ENCODE measurements at places on chromosomes 5 and 9. TPM values are rescaled to one million over a fixed set of nuclear protein-coding genes. Genes with fewer than 3 reads are reported as not detected.

Gene ZNF484
- 36.9 TPM for total RNA-seq

- peak; percentile 32 for DNase-seq
These were observed 759 bp upstream of the SUSD1 start for GRCh38 chr9:112175796-112176315.

GRCh38 chr5:126925482-126925881 is 104.9 kb downstream of the MARCHF3 start:
- DNase-seq: no peak

Gene FAM163B
- total RNA-seq: 0.31 TPM

Gene FOXD4L4
- total RNA-seq: 0.15 TPM

GRCh38 chr9:100473276-100474081 is 530 bp downstream of the TMEFF1 start:
- peak; percentile 80 for DNase-seq

Gene GPR21
- total RNA-seq: 0.59 TPM

Gene LECT2
- total RNA-seq: not detected

- DNase-seq: no peak
These were observed 147.7 kb downstream of the DCP2 start for GRCh38 chr5:113124265-113124664.

DNA sequence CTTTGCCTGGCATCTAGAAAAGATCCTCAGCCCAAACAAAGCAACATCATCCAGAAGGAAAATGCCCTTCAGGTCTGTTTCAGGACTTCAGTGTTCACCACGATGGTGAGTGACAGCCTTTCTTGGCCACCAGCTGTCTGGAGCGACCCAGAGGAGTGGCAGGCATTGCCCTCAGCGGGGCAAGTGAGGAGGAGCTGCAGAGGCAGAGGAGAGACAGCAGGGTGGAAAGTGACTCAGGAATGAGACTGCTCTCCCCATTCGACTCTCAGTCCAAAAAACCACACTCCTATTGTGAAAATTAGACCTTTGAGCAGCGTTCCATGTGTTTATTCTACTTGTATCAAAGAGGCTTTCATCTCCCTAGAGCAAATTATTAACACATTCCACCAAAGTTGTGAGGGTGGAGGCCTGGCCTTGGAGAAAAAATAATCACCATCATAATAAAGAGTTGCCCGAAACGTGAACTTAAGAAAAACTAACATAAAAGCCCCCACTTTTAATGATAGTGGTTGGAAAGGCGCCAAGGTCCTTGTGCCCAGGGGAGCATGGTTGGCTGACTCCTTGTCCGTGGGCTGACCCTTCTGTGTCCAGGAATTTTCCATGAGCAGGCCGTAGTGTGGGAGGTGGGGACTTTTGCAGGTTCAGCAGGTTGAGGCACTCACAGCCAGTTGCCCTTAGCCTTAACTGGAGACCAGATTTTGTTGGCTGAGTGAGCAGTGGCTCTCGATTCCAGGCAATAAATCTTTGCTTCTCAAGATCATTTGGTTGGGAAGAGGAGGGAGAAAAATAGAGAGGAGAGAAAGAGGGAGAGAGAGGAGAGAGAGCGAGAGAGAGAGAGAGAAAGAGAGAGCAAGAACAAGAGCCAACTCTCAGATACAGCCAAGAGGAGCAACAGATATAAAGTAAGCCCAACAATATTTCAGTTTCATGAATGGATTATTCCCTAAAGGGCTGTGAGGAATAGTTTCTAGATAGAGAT is 125.9 kb upstream of the ANKRD55 start:
- DNase-seq: no peak

- DNase-seq: no peak
These were observed 551.2 kb upstream of the KLF4 start for GRCh38 chr9:108040783-108041182.

- no peak for DNase-seq
These were observed 19.4 kb downstream of the DTWD2 start for GRCh38 chr5:118968925-118969375.

Gene TLR4
- total RNA-seq: 0.22 TPM

GRCh38 chr5:134944630-134945029 is 23.1 kb upstream of the CATSPER3 start:
- DNase-seq: no peak

- DNase-seq: peak; percentile 80
These were observed 5.2 kb upstream of the IRF1 start for GRCh38 chr5:132495667-132496190.

Data from neural progenitor cell (in vitro differentiated cells).